Progenitor cell of endocrine pancreas (in vitro differentiated cells): ENCODE measurements at places on chromosomes 2 and 18.
A peak's percentile ranks its signal among the peaks of the same experiment; 100 is the strongest.

DNA sequence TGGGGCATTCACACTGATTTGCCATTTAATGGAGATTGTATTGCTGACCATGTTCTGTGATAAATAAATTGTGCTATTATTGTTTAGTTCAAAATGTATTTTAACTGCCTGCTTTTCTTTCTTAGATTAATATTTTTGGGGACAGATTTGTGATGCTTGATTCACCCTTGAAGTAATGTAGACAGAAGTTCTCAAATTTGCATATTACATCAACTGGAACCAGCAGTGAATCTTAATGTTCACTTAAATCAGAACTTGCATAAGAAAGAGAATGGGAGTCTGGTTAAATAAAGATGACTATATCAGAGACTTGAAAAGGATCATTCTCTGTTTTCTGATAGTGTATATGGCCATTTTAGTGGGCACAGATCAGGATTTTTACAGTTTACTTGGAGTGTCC, 1.8 kb downstream of the DNAJC10 start:
- H3K4me3 ChIP-seq, result no peak overlapping the region
- no peak for DNase-seq
- H3K4me1 ChIP-seq, result peaks cover 9% of the 10 kb centered on the region
- peaks cover 2% of the 10 kb centered on the region for H3K36me3 ChIP-seq

GRCh38 chr2:91839904-91840868, 3031.0 kb upstream of the TEKT4 start:
- no peaks in the 10 kb centered on the region for H3K27me3 ChIP-seq
- no peaks in the 10 kb centered on the region for H3K4me1 ChIP-seq
- no peaks in the 10 kb centered on the region for H3K36me3 ChIP-seq
- H3K4me3 ChIP-seq, result no peak overlapping the region
- no peak for DNase-seq

DNA sequence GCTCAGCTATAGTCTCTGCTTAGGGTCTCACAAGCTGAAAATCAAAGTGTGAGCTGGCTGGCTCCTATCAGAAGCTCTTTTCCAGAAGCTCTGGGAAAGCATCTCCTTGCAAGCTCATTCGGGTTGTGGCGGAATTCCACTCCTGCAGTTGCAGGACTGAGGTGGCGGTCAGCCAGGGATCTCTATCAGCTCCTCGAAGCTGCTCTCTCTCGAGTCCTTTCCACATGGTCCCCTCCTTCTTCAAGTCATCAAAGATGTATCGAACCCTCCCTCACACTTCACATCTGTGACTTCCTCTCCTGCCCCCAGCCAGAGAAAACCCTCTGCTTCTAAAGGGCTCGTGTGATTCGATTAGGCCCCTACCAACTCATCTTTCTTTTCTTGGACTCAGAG, 141.7 kb downstream of the ZFP36L2 start:
- H3K27me3 ChIP-seq, result peaks cover 11% of the 10 kb centered on the region
- peaks cover 42% of the 10 kb centered on the region for H3K4me1 ChIP-seq
- DNase-seq, result no peak
- H3K27ac ChIP-seq, result no peak overlapping the region
- H3K4me3 ChIP-seq, result no peak overlapping the region
- peaks cover under 1% of the 10 kb centered on the region for H3K36me3 ChIP-seq

GRCh38 chr2:54671875-54672589, 51.4 kb upstream of the EML6 start:
- peaks cover 9% of the 10 kb centered on the region for H3K4me1 ChIP-seq
- H3K27me3 ChIP-seq, result peaks cover 3% of the 10 kb centered on the region
- peaks cover 32% of the 10 kb centered on the region for H3K36me3 ChIP-seq
- peak overlapping the region; percentile 90 for H3K27ac ChIP-seq

DNA sequence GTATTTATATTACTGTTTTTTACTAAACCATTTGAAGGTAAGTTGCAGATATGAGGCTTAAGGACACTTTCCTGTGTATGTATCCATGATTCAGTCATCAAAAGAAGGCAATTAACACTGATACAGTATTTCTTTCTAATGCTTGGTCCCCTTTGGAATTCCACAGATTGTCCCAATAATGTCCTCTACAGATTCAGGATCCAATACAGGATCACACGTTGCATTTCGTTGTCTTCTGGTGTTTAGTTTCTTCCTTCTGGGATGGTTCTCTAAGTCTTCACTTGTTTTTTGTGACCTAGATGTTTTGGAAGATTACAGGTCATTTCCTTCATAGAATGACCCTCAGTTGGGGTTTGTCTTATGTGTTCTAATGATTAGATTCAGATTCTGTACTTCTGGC, 40.0 kb downstream of the NPAS2 start:
- H3K4me1 ChIP-seq, result peaks cover 1% of the 10 kb centered on the region
- H3K27ac ChIP-seq, result no peak overlapping the region
- no peak for DNase-seq
- peaks cover 6% of the 10 kb centered on the region for H3K27me3 ChIP-seq

DNA sequence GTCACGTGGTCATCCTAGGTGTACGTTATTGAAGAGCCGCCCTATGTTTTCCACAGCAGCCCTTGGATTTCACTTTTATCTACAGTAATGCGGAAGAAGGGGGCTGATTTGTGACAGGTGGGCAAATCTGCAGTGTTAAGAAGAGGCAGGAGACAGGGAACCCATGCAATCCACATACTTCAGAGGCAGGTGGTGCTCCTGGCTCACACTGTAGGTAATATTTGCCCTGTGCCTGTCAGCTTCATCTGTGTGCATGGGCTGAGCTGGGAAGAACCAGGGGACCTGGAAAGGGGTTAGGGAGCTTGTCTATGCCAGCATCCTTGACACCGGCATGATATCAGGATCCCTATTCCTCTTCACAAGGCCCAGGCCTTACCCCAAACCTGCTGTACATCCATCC, 183.9 kb downstream of the SH3RF3 start:
- peaks cover 2% of the 10 kb centered on the region for H3K4me1 ChIP-seq
- peaks cover 15% of the 10 kb centered on the region for H3K27me3 ChIP-seq
- H3K4me3 ChIP-seq, result no peak overlapping the region
- DNase-seq, result no peak
- H3K27ac ChIP-seq, result no peak overlapping the region
